Substantia nigra (tissue), 51 donors: ENCODE measurements at places on chromosomes 11 and 22.

GRCh38 chr22:24716602-24717001, 57.9 kb downstream of the PIWIL3 start:
- no peak for DNase-seq

GRCh38 chr11:134760299-134760698, 348.3 kb upstream of the B3GAT1 start:
- no peak for DNase-seq

DNA sequence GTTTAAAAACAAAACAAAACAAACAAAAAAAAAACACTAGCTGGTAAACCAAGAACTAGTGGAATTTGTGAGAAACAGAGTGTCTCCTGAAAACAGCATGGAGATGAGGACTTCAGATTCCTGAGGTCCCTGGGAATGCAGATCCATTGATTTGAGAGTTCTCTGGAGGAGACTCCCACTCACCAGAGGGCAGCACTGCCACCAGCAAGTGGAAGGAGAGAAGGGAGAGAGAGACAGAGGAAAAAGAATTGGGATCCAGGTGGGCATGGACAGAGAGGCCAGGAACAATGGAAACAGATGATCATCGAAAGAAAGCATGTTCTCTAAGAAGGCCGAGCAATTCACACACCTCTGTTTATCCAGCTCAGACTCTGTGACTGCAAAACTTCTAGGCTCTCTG, 31.8 kb downstream of the ETS1 start:
- DNase-seq = no peak

- no peak for DNase-seq
Observed at GRCh38 chr22:37546437-37547250, 13.6 kb upstream of the CDC42EP1 start.

DNA sequence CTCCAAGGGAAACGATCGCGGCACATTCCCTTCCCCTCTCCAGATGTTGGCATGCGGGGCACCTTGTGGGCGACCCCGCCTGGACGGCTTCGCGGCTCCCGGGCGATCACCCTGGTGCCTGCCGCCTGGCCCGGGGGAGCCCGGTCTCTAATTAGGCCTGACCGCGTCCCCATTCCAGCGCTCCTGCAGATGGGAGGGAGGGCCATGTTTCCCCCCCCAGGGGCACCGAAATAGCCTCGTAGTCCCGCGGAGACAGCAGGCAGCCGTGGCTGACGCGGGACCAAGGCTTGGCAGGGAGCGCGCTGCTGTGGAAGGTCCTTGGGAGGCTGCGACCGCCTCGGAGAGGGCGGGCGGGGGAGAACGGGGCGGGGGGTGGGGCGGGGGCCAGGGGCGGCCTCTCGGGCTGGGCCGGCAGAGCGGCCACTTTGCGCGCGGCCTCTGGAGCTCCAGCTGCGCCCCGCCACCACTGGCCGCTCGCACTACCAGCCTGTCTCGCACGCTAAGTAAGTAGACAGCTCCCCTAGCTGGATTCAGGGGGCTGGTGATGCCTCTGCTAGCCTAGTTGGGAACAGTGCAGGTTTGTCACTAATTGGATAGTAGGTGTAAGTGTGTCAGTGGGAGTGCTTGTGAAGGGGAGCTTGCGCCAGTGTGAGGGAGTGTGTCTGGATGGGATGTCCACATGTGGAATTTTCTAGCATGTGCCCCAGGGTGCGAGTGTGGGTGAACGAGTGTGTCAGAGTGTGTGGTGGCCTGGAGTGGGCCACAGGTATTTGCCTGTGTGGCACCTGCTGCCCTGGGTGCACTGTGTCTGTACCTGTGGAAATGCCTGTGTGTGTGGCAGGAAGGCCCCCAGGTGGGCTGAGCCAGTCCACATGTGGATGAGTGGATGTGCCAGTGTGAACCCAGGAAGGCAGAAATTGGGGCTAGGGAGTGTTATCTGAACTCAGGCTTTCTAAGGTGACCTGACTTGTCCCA, at the start of gene INSC:
Gene INSC, plus strand, starts transcription at position 423 of the 975 bp plus-strand sequence. CDS start 34,252 bp downstream, outside the sequence.
- no peak for DNase-seq

DNA sequence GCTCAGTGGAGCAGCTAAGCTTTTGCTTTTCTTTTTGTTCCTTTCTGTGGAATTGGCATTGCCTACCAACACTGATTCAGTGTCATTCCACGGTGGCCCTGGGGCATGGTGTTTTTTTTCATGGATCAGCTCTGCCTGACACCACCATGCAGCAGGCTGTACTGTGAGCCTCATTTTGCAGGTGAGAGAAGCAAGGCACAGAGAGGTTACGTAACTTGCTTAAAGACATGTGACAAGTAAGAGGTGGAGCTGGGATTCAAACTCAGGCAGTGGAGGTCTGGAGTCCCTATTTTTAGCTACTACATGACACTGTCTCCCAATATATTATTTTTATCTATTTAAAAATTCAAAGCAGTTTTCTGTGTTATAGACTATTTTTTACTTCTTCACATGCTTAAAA, 44.4 kb downstream of the APOL3 start:
- DNase-seq = no peak

- no peak for DNase-seq
Observed at GRCh38 chr22:47566491-47566890, 804.0 kb downstream of the TBC1D22A start.

DNA sequence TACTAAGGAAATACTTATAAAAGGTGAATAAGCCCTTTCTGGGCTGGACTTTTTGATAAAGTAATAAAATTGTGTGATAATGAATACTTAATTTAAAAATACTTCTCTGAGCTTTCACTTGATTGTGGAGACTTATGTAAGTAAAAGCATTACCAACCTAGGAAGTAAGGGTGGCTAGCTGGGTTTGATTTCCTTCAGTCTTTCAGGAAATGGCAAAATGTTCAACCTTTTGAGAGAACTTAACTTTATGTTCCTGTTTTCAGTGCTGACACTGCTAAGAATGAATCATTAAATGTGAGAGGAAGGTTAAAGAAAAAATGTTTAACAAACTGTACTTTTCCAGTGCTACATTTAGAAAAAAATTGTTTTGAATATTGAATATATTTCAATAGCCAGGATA, 900.3 kb downstream of the METTL15 start:
- no peak for DNase-seq

GRCh38 chr11:13367115-13367514, 89.5 kb downstream of the BMAL1 start:
- DNase-seq = no peak

DNA sequence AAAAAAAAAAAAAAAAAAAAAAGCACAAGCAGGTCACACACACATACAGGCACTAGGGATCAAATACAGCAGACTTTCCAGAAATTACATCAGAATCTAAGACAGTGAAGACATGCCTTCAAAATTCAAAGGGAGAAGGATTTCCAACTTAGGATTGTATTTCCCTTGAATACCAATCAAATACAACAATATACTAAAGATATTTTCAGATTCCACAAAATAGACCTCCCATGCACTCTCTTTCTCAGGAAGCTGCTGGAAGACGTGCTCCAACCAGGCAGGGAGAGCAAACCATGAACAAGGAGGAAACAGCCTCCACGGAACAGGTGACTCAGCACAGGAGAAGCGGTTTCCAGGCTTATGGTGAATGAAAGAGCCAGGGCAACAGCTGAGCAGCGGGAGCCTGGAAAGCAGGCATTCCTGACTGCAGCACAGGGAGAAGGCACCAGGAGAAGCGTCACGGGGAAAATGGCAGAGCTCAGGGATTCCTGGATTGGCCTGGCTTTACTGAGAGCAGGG, 32.0 kb downstream of the TMEM184B start:
- DNase-seq = no peak

- no peak for DNase-seq
Observed at GRCh38 chr11:109892321-109892794, 200.8 kb upstream of the ZC3H12C start.

DNA sequence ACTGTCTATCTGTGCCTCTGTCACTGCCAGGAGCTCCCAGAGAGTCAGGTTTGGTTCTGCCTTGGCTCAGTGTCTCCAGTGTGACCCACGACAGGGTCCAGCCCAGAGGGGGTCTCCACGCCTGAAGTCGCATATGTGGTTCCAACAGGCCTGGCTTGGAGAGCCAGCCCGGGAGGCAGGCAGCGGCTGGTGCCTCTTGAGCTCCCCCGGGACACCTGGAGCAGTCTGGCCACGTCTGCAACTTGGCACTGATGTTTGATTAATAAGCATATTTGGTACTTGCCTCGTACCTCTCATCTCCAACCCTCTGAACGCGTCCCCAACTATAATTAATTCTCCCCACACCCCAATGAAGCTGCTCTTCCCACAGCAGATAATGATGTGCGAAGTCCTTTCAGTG, 31.7 kb upstream of the SHISAL1 start:
- no peak for DNase-seq

DNA sequence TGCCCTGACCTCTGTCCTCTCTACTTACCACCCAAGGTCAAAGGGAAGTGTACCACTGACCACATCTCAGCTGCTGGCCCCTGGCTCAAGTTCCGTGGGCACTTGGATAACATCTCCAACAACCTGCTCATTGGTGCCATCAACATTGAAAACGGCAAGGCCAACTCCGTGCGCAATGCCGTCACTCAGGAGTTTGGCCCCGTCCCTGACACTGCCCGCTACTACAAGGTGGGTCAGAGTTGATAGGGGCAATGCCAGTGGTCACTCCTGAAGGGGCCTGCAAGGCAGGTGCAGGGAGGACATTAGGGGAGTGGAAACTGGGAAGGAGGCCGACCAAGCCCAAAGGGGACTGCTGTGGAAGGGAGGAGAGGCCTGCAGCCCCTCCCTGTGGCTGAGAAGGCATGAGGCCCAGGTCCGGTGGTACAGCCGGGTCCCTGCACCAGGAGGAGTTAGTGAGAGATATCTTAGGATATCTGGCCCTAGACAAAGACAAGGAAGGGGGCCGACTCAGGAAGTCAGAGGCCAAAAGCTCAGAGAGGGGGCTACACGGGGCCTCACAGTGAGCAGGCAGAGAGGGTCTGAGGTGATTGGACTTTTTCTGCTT, 17.9 kb downstream of the POLR3H start:
- DNase-seq = no peak

DNA sequence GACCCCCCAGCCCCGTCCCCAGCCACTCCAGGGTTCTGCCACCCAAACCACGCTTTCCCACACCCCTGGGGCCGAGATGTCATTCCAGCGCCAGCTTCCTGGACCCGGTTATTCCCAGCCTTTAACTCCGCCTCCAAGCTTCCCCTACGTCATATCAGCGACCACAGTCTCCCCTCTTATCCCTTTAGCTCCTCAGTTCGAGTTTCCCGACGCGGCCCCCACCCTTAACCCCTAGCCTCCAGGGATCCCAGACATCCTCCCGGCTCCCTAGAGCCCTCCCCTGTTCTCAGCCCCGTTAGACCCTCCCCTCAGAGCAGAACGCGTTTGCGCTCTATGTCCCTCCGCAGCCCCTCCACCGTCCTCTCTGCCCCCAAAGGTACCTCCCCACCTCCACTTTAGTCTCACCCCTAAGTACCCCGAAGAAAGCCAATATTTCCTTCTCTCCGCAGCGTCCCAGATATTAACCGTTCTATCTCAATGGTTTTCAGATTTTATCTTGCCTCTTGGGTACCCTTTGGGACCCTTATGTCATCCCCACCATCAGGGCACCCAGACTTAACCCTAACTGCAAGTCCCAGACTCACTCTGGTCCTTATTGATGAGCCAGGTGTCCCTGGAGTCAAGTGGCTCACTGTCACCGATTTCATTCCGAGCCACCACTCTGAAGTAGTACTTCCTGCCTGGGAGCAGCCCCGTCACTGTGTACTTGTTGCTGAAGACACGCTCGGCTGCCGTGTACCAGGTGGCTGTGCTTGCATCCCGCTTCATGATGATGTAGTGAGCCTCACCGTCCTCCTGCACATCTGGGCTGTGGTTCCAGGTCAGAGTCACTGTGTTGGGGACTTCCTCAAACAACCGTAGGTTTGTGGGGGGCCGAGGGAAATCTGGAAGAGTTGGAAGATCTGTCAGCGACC, 8.0 kb downstream of the TMEM86A start:
- no peak for DNase-seq

DNA sequence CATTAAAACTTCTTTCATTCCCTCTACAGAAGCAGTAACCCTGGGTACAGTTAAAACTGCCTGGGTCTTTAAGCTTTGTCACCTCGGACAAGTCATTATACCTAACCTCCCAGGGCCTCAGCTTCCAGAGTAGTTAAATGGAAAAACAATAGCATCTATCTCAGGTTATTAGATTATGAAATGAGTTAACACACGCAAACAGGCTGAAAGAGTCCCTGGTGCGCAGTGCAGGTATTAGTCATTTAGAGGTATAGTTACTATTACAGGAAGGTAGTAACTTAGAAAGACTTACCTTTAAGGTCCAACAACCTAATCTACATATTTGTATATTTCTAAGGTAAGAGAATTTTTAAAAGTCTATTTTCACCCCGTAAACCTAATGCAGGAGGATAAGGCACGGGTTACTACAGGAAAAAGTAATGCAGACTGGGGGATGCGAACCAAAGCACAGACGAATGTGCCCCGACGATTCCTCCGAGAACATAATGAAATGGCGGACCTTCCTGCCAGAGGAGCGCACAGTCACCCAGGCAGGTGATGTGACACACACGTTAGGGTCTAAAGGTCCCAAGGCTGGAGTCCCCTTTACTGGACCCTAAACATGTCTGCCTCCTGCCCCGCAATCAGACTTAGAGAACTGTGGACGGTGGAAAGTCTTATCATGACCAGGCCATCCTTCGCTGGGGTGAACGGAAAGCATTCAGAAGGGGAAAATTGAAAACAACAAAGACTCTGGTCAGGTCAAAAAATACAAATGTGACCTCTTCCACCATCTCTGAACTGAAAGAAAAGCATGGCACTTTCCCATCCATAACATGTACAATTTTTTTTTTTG, 1.3 kb downstream of the NAP1L4 start:
- no peak for DNase-seq

DNA sequence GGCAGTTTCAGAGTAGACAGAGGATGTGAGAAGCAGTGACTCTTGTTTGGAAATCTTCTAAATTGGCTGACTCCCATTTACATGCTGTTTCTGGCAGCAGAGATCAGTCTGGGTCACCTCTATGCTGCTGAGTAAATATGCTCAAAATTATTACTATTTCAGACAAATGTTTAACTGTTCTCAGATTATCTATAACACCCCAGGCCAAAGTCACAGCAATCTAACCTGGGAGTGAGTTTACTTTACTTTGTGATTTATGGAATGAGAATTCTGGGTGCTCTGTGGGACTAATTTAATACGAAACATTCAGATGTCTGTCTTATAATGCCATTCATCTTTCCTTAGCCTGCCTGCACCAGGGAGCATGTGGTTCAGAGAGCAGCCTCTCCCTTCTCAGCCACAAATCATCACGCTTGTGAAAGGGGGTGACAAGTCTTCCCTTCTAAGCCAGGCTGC, 282.5 kb upstream of the MPPED2 start:
- no peak for DNase-seq

GRCh38 chr11:80024119-80024518, 583.3 kb upstream of the TENM4 start:
- no peak for DNase-seq

GRCh38 chr11:3183523-3183922, 18.4 kb upstream of the OSBPL5 start:
- DNase-seq = no peak
